ENCODE measurements at places on chromosomes 1 and 21. TPM values are rescaled to one million over a fixed set of nuclear protein-coding genes. Genes with fewer than 3 reads are reported as not detected.

DNA sequence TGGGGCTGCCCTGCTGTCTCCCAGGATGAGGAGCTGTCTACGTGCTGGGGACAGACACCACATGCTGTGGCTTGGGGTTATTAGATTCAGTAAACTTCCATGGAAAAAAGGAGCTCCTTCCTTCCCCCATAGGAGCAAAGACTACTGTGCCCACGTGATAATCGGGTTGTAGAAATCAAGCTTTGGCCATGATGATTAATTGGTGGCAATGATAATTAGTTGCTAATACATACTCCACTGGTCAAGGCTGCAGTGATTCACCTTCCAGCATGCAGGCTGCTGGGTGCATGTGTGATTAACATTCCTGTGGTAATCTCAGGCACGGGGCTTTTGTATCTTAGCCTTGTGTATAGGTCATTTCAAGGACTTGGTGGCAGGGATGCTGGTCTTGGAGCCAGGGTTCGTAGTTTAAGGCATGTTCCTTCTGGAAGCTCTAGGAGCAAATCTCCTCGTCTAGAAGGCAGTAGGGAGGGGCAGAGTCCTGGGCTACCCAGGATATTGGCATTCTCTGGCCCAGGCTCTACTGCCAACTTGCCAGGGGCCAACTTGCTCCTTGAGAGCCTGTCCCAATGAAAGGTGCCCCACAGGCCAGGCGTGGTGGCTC is 41.4 kb downstream of the TMCO4 start:
- peaks cover 6% of the 10 kb centered on the region for H3K36me3 ChIP-seq
- no peaks in the 10 kb centered on the region for H3K27me3 ChIP-seq
- no peak overlapping the region for H3K27ac ChIP-seq
- no peak overlapping the region for H3K4me3 ChIP-seq
- no peak for DNase-seq

Gene ABCG1
- total RNA-seq, result 20.5 TPM

- H3K4me3 ChIP-seq, result no peak overlapping the region
- H3K27me3 ChIP-seq, result no peaks in the 10 kb centered on the region
- H3K4me1 ChIP-seq, result no peaks in the 10 kb centered on the region
- H3K27ac ChIP-seq, result no peak overlapping the region
- DNase-seq, result no peak
These were observed 74.8 kb upstream of the DEPDC1 start for GRCh38 chr1:68571454-68572235.

DNA sequence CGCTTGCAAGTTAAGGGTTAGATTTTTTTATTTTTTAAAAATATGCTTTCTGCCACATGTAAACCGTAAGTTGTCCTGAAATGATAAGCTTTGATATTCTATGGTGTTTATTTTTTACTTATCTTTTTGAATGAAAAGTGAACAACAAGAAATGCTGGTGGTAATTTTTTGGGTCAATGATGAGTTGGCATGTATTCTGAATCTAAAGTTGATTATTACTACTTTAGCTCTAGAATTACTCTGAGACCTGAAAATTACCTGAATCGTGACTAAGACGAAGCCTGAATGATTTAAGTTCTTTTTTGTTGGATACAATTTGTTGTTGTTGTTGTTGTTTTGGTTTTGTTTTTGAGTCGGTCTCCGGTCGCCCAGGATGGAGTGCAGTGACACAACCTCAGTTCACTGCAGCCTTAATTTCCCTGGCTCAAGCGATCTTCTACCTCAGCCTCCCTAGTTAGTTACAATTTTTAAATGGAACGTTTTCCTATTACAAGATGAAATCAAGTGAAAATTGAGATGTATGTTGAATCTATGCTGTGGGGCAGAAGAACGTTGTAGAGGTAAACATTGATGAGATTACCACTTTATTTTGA is 941 bp downstream of the RABGGTB start:
- H3K4me3 ChIP-seq, result peak overlapping the region; percentile 96
- peak overlapping the region; percentile 91 for H3K27ac ChIP-seq
- no peaks in the 10 kb centered on the region for H3K27me3 ChIP-seq
- H3K36me3 ChIP-seq, result peaks cover 31% of the 10 kb centered on the region
- DNase-seq, result no peak

Gene C1orf159
- total RNA-seq, result 5.0 TPM

DNA sequence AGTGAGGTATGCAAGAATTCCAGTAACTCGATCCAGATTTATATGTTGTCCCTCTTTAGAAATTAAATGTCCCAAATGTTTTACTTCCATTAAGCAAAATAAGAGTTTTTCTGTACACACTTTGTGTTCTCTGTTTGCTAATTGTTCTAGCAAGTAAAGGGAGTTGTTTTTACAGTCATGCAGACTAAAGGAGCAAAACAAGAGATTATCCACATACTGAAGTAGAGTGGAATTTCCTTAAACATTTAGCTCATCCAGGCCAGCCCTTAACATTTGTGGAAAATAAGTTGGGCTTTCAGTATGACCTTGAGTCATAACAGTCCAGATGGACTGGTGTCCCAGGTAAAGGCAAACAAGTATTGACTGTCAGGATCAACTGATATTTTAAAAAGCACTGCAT is 44.1 kb upstream of the TINAGL1 start:
- H3K4me1 ChIP-seq, result peaks cover 5% of the 10 kb centered on the region
- H3K36me3 ChIP-seq, result peaks cover 27% of the 10 kb centered on the region
- H3K27me3 ChIP-seq, result no peaks in the 10 kb centered on the region
- DNase-seq, result no peak
- H3K4me3 ChIP-seq, result no peak overlapping the region

DNA sequence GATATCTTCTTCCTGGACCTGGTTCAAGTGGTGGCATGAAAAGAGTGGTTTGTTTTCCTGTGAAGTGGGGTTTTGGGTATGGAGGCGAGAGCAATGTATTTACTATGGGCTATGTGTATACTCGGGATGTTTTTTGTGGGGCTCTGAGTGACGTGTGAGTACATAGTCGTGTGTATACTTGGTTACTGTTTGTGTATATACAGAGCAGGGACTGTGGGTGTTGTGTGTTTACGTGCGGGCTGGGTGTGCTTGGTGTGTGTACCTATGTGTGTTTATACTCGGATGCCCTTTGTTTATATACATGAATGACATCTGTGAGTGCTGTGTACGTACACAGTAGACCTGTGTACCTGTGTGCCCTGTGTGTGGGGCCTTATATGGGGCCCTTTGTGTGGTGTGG is 50.0 kb downstream of the YARS1 start:
- DNase-seq, result no peak
- H3K27me3 ChIP-seq, result no peaks in the 10 kb centered on the region
- H3K4me1 ChIP-seq, result peaks cover 27% of the 10 kb centered on the region
- H3K4me3 ChIP-seq, result no peak overlapping the region
- H3K27ac ChIP-seq, result no peak overlapping the region

GRCh38 chr21:45535341-45536081 is 6.7 kb downstream of the SLC19A1 start:
- H3K27me3 ChIP-seq, result no peaks in the 10 kb centered on the region
- peaks cover 5% of the 10 kb centered on the region for H3K4me1 ChIP-seq
- H3K36me3 ChIP-seq, result peaks cover 21% of the 10 kb centered on the region
- peak overlapping the region; percentile 1 for H3K27ac ChIP-seq
- no peak for DNase-seq

Gene SOX13
- total RNA-seq, result 2.2 TPM

DNA sequence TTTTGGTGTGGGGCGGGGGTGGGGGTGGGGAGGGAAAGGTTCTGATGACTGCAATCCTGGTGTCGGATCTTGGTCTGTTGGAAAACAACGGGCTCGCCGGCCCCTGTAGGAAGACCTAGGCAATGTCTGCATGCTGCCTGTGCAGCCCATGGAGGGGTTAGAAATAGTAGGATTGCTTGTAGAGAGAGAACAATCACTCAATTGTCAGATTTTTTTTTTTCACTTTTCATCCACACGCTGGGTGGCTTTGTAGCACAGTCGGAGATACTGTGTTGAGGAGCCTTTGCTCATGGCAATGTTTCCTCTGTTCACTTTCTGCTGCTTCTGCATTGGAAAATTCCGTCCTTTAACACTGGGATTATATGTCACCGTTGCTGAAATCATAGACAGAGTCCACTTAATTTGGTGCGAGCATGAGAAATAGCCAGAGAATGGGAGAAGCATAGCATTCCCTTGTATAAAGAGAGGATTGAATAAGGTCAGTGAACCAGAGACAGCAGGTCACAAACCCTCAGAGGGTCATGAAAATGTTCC is 107.5 kb downstream of the MRPS6 start:
- no peaks in the 10 kb centered on the region for H3K27me3 ChIP-seq
- DNase-seq, result no peak
- no peaks in the 10 kb centered on the region for H3K36me3 ChIP-seq
- H3K4me3 ChIP-seq, result no peak overlapping the region

GRCh38 chr1:159077120-159077961 is 775 bp upstream of the AIM2 start:
- no peaks in the 10 kb centered on the region for H3K36me3 ChIP-seq
- H3K27me3 ChIP-seq, result no peaks in the 10 kb centered on the region
- no peak overlapping the region for H3K27ac ChIP-seq
- no peak for DNase-seq
- no peak overlapping the region for H3K4me3 ChIP-seq

DNA sequence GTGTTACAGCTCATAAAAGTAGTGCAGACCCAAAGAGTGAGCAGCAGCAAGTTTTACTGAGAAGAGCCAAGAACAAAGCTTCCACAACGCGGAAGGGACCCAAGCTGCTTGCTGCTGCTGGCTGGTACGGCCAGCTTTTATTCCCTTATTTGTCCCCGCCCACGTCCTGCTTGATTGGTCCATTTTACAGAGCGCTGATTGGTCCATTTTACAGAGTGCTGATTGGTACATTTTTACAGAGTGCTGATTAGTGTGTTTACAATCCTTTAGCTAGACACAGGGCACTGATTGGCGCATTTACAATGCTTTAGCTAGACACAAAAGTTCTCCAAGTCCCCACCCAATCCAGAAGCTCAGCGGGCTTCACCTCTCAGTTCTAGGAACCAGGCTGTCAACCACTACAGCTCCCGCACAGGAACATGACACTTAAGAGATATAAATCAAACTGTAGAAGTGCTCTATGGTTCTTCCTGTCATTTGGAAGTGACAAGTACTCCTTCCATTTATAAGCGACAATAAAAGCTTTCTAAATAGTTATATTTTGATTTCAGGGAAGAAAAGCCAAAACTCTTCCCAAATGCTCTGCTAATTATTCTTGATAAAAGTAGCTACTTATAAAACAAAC is 28.5 kb downstream of the RNF115 start:
- no peak for DNase-seq
- no peaks in the 10 kb centered on the region for H3K4me1 ChIP-seq
- no peak overlapping the region for H3K27ac ChIP-seq
- peaks cover 6% of the 10 kb centered on the region for H3K36me3 ChIP-seq

- H3K4me1 ChIP-seq, result no peaks in the 10 kb centered on the region
- H3K27me3 ChIP-seq, result no peaks in the 10 kb centered on the region
- H3K36me3 ChIP-seq, result no peaks in the 10 kb centered on the region
- no peak for DNase-seq
- H3K4me3 ChIP-seq, result no peak overlapping the region
These were observed 102.1 kb upstream of the ZC3H12A start for GRCh38 chr1:37372302-37372701.

Data from thymus (tissue), 14 donors.